ENCODE measurements at places on chromosomes 6 and 20.

DNA sequence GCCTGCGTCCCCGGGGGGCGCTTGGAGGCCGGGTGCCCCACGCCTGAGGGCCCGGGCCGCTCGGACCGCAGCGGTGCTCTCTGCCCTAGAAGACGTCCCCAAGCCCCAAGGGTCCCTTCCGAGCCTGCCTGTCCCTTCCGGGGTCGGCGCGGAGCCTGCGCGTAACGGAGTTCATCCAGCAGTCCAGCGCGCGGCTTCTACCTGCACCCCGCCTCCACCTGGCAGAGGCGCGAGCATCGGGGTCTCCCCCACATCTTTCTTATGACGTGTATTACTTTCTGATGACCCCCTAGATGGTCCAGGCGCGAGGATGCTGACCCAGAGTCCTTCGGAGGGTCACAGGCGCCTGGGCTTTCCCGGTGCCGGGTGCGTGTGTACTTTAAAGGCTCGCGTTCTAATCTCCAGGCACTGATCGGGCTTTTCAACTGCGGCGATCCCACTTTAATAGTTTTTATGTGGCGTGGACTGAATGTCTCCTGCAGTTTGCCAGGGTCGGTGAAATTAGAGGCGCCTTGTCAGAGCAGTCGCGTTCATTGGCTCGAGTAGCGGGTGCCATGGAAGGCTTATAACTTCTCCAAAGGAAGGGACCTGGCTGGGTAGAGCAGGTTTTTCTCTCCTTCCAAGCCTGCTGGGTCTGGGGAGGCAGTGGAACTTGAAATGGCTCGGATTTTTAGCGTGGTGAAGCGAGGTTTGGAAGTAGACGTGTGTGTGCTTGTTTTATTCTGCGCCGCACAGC, 912 bp downstream of the EYA4 start:
- DNase-seq = no peak

DNA sequence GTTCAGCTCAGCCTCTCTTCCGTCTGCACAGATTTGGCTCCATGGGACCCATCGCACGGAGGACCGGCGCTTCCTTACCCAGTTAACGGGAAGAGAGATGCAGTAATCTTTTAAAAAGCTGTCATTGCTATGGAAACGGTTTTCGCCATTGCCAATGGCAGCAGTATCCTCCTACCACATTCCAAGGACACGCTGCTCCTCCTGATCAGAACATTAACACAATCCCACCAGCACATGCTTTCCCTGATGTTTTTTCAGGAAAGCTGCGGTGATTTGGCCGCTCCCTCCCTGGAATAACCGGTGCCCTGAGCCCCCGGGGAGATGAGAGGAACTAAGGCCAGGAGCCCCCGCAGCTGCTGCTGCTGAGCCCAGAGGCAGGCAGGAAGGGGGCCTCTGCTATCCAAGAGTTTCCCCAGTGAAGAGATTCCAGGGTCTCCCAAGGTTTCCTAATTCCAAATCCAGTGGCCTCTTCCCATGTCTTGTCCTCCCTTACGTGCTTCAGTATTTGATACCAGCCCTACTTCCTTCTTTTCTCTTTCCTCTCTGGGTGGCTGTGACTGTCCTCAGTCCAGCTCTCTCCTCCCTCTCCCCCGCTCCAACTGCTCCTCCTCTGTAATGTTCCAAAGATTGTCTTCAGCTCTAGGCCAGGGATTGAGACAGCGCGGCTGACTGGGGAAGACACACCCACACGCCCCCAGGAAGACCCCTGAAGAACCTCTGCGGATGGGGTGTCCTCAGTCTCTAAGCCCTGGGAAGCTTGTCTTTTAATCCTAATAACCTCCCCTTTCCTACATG, 2.6 kb downstream of the BNIP5 start:
- DNase-seq = no peak

- no peak for DNase-seq
Observed at GRCh38 chr20:7195704-7196103, 428.2 kb downstream of the BMP2 start.

DNA sequence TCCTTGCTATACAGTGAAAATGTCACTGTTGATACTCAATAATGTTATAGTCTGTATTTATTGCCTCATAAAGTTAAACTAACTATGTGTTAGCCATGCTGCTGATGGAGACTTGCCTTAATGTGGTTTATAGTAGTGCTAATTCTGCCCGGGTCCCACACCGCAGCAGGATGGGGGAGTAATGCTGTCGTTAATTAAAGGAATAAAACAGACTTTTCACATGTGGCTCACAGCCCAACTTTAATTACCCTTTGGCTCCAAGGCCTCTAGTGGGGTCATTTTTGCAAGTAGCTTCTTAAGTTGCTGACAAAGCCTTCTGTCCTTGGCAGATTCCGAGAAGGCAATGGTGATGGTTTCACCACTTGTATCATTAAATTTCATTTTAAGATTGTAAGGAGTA, 634.3 kb downstream of the TBC1D32 start:
- no peak for DNase-seq

DNA sequence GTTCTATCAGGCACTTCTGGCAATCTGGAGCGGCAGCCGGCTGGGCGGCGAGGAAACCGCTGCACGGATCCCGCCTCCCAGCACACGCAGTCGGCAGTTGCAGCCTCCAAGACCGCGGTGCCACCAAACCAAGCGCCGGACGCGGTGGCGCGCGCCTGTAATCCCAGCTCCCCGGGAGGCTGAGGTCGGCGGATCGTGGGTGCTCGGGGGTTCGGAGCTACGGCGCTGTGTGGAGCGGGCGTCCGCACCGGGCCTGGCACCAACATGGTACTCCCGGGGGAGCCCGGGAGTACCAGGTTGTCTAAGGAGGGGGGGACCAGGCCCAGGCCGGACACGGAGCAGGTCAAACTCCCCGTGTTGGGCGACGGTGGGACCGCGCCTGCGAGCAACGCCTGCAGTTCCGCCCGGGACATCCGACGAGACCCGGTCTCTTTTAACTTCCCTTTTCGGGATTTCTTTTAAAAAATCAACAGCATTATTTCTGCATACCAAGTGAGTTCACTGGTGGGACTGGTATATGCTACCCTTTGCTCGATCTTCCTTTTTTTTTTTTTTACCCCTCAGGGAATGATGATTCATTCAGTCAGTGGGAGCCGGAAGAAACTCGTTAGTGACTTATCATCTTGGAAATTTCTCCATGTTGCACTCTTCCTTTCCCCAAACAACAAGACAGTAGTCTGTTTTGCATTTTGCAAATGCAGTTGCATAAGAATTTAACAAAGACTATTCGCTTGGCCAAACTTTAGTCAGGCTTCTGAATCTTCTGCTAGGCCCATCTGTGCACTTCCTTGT, 27.6 kb downstream of the ZNF311 start:
- no peak for DNase-seq

- no peak for DNase-seq
Observed at GRCh38 chr6:29071831-29072723, 15.0 kb downstream of the OR2B3 start.

DNA sequence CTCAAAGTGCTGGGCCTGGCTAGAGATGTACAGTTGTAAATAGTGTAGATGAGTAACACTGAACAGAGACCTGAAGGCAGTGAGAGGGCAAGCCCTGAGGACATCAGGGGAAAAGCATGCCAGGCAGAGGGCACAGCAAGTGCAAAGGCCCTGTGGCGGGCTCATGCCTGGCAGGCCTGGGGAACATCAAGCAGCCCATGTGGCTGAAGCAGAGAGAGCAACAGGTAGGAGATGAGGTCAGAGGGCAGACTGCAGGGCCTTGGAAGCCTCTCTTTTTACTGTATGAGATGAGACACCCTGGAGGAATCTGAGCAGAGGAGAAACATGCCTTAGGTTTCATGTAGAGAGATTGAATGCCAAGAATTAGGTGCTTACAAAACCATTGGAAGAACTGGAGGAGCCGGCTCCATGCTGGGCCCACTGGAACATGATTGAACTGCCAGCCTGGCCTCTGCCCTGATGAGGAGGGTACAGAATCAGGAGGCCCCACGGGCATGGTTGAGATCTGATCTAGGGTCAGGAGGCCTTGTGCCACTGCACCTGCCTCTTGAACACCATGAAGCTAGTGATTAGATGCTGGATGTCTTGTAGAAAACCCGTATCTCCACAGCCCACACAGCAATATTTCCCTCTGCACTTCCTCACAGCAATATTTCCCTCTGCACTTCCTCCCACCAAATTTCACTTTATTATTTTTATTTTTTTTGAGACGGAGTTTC, 5.9 kb upstream of the HMGA1 start:
- DNase-seq = no peak

GRCh38 chr6:127015858-127016257, 102.6 kb upstream of the RSPO3 start:
- no peak for DNase-seq

DNA sequence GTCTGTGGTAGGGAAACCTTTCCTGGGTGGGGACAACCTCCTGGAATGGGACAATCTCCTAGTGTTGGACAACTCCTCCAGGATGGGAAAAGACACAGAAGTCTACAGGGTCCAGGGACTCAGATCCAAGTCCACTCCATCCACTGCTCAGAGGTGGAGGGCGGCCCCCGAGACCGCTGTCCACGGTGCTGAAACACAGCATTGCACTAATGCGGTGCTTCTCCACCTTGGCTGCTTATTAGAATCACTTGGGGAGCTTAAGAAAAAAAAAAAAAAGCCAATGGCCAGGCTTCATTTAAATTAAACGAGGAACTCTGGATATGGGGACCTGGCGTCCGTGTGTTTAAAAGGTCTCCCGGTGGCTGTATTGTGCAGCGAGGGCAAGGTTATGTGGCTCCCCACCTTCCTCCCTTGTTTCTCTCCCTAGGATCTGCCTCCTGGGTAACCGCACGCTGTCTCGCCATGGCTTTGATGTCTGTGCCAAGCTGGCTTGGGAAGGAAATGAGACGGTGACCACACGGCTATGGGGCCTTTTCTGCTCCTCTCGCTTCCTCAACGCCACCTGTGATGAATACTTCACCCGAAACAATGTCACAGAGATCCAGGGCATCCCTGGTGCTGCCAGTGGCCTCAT, 12.0 kb downstream of the SLC12A5 start:
- no peak for DNase-seq

DNA sequence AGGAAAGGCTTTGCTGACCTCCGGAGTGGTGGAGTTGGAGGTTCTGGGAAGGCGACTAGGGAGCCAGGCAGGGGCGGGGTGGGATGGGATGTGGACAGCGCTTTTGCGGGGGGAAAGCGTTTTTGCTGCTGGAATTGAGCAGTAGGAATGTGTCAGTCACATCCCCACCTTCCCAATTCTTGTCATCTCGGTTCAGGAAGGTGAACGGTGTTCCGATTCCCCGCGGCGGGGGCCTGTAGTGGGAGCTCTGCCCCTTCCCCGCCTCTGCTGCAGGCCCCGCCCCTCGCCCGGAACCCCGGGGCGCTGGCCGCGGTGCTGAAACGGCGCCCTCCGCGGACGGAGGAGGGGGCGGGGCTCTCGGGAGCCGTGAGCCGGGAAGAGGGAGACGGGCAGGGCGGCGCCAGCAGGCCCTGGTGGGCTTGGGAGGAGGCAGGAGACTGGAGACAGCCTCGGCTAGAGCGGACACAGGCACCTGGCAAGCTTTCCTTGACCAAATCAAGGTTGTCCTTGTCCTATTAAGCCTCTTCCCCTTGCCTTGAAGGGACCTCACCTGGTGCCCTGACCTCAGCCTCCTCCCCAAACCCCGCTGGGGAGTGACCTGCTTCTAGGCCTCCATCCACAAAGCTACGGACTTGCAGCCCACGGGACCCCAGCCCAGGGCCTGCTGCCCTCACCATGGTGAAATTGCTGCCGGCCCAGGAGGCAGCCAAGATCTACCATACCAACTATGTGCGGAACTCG, at the start of gene LHFPL5:
Gene LHFPL5, plus strand, starts transcription at position 357 of the 741 bp plus-strand sequence. Its CDS starts 319 bp downstream, at position 676.
- DNase-seq = peak; percentile 74

GRCh38 chr20:11716239-11716944, 201.3 kb upstream of the BTBD3 start:
- no peak for DNase-seq

- no peak for DNase-seq
Observed at GRCh38 chr20:44723798-44724362, 8.7 kb downstream of the CCN5 start.

- DNase-seq = no peak
Observed at GRCh38 chr20:5808901-5809300, 58.7 kb downstream of the SHLD1 start.

GRCh38 chr6:39202166-39202565, 27.1 kb downstream of the KCNK5 start:
- no peak for DNase-seq

GRCh38 chr6:27772261-27773001, 139.8 kb downstream of the OR2B2 start:
- DNase-seq = no peak

- peak; percentile 74 for DNase-seq
Observed at GRCh38 chr6:28944412-28944865, 20.7 kb upstream of the TRIM27 start.

- no peak for DNase-seq
Observed at GRCh38 chr6:158314737-158315136, 2.5 kb downstream of the TULP4 start.

GRCh38 chr20:48738399-48739304, 89.1 kb downstream of the PREX1 start:
- DNase-seq = no peak

- DNase-seq = peak; percentile 50
Observed at GRCh38 chr6:110282412-110282811, 75.7 kb downstream of the METTL24 start.

DNA sequence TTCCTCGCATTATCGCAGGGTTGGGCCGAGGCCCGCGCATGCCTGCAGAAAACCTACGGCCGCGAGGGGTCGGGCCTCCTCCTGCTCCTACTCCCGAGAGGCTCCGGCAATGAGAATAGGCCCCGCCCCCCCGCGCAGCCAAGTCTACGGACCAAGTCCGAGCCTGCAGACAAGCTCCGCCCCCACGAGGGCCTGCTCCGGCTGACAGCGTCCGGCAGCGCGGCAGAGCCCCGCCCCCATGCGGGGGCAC, 3.1 kb upstream of the GPSM3 start:
- peak; percentile 96 for DNase-seq

DNA sequence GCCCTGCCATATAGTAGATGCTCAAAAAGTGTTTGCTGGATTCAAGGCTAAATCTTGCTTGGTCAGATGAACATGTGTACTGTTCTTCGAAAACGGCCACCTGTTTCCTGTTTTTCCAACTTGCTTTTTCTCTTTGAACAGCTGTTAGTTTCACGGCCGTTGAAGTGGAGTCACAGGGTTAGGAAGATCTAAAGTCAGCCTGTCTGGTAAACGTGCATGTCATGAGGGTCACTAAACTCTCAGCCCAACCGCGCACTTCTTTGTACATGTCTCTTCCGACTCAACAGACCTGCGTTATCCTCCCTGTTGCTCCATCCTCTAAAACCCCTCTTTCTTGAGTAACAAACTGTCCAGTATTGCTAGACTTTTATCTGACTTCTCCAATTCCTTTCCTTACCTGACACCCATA, 93.2 kb upstream of the MAN1A1 start:
- DNase-seq = no peak

GRCh38 chr20:37523911-37524700, 3.1 kb downstream of the NNAT start:
- peak; percentile 29 for DNase-seq

GRCh38 chr20:53097791-53098190, 125.6 kb downstream of the TSHZ2 start:
- DNase-seq = no peak

- DNase-seq = peak; percentile 75
Observed at GRCh38 chr20:37567671-37568588, 40.3 kb upstream of the BLCAP start.

GRCh38 chr6:39029156-39030011, 19.2 kb upstream of the GLP1R start:
- no peak for DNase-seq
